IPS DF 6.9 (cell line): ENCODE measurements at places on chromosomes 11 and 22.

GRCh38 chr11:115922876-115923275, 418.7 kb upstream of the CADM1 start:
- no peak for DNase-seq

DNA sequence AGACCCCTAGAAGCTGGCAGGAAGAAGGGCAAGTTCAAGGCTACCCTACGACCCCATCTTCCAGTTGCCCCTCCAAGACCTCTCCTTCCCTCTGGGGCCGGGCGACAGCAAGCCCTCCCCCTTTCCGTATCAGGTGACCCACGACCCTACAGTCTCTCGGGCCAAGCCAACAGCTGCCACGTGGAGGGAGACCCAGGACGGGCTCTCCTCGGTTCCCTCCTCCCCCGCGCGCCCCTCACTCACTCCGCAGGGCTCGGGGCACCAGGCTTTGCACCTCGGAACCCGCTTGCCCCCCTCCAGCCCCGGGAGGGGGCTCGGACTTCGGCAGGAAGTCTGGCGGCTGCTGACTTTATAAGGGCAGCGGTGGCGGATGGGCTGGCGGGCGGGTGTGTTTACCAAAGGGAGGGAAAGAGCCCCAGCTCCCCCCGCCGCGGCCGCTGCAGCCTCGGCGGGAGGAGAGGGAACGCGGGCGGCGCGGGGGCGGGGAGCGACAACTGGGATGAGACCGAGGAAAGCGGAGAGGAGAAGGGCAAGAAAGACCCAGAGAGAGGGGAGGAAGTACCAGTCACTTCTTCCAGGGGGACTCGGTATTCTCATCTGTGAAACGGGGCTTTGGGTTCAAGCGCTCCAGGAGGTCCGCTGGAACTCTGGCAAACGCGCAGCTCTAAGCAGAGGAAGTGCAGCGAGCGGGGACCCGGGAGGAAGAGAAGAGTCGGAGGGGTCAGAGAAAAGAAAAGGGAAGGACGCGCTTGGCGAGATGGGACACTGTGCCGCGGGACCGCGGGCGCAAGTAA, 767 bp downstream of the SLC43A1 start:
- no peak for DNase-seq

DNA sequence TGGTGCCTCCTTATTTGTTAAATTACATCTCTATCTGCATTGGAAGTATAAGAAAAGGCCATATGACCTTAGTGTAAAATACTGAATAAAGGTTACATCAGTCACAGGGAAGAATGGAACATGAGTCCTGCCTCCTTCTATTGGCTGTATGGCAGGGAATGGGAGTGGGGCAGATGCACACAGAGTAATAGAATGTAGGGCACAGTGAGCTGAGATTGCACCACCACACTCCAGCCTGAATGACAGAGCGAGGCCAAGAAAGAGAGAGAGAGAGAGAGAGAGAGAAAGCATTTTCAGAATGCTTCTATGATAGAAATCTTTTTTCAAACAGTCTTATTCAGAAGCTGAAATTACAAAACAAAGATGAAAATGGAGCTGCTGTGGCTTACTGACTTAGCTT, 58.8 kb downstream of the SLN start:
- no peak for DNase-seq

DNA sequence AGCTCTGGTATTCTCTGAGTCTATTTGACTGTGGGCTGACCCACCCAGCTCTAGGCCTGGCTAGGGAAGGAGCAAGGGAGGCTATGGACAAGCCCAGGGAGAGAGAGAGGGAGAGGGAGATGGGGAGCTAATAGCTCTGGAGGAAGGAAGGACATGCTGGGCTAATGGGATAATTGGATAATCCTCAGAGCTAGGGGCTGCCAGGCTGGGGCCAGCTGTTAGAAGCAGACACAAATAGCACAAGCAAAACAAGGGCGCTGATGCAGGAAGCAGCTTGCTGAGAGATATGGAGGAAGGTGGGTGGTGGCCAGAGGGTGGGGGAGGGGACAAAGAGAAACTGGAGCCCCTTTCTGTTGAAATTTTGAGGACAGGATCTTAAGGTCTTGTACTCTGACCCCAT, 23.2 kb downstream of the ADORA2A start:
- DNase-seq, result no peak

DNA sequence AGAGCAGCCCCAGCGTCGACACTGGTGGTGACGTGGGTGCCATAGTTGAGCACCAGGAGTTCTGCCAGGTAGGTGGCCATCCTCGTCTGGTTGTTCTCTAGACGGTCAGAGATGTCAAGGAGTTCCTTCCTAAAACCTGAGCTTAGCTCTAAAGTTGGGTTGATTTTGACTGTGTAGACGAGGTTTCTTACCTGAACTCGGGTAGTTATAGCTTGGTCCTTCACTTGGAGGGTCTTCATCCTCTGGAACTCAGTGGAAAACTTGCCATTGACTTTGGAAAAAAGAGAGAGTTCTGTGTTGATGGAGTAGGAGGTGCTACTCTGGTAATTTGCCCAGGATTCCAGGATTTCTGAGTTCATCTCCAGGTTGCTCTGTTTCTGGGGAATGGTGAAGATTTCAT, 505 bp downstream of the MPEG1 start:
- no peak for DNase-seq

DNA sequence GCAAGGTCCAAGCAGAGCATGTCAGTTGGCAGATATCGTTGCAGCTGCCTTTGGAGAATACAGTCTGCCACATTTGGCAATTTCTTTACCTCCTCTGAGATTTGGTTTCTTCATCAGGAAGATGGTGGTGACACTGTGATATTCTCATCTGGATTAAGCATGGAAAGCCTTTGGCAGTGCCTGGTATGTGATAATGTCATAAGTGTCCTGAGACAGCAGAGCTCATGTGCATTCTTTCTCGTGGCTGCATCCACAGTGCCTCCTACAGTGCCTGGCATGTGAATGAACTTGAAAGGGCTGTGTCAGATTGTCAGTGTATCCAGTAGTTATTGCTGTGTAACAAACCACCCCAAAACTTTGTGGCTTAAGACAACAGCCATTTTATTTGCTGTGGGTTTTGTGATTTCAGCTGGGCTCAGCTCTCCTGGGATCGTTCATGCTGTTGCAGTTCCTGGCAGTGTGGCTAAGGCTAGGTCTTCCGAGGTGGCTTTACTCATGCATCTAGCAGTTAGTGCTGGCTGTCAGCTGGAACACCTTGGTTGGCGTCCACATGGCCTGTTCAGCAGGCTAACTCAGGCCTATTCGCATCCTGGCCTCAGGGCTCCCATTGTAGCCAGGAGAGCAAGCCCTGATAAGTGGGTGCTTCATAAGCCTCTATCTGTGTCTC, 35.7 kb upstream of the MICAL2 start:
- DNase-seq, result no peak

GRCh38 chr11:128555606-128556005, 31.8 kb downstream of the ETS1 start:
- DNase-seq, result no peak

DNA sequence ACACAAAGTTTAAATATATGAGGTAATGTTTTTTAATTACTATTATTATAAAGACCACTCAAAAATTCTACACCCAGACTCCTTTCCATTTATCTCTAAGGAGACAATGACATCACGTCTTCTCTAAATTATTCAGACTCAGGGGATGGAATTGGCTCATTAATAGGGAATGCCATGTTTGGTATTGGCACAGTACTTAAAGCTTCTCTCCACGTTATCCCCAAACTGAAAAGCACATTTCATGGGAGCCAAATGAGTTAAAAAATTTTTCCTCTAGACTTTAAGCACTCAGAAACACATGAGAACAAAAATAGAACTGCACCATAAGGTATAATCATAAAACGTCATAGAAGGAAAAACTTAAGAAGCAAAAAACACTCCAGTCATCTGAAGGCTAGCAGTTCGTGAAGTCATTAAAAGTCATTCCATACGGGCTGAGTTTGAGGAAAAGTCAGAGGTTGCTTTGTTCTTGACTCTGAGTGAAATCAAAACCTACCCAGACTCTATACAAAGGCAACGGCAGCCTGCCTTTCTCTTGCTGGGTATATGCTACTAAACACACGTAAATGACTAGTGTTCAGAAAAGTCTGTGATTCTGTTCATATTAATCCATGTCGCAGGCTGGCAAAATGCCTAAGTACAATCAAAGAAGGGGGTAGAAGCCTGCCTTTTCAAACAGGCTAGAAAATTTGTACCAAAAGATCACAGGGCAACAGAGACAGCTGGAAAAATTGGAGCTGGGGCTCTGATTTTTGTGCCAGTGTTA, 8.7 kb upstream of the MPPED2 start:
- DNase-seq, result no peak

GRCh38 chr11:60367009-60367408, 11.3 kb upstream of the MS4A7 start:
- DNase-seq, result no peak

DNA sequence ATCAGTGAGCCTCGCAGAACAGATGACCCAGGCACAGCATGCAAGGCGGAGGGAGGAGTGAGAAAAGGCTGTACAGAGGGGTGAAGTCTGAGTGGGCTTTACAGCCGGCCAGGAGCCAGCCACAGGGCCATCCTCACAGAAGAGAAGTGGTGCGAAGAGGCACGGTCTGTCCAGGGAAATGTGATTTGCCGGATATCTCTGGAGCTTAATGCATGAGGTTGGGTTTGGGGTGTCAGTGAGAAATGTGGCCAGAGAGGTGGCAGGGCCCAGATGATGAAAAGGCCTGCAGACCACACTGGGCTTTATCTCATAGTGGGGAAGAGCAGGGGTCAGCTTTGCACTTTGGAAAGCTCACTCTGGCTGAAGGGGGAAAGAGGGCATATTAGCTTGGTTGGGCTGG, 255.2 kb downstream of the BUD13 start:
- no peak for DNase-seq

- no peak for DNase-seq
Observed at GRCh38 chr22:24088816-24089215, 77.7 kb downstream of the CABIN1 start.

DNA sequence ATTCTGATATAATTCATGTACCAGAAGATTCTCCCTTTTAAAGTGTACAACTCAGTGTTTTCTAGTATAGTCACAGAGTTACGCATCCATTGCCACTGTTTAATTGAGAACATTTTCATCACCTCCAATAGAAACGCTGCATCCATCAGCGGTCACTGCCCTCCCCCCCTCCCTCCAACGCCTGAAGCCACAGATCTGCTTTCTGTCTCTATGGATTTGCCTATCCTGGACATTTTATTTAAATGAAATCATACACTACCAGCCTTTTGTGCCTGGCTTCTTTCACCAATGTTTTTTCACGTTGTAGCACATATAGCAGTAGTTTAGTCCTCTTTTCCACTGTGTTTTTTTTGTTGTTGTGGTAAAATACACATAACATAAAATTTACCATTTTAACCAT, 22.8 kb downstream of the TCP11L1 start:
- DNase-seq, result no peak

DNA sequence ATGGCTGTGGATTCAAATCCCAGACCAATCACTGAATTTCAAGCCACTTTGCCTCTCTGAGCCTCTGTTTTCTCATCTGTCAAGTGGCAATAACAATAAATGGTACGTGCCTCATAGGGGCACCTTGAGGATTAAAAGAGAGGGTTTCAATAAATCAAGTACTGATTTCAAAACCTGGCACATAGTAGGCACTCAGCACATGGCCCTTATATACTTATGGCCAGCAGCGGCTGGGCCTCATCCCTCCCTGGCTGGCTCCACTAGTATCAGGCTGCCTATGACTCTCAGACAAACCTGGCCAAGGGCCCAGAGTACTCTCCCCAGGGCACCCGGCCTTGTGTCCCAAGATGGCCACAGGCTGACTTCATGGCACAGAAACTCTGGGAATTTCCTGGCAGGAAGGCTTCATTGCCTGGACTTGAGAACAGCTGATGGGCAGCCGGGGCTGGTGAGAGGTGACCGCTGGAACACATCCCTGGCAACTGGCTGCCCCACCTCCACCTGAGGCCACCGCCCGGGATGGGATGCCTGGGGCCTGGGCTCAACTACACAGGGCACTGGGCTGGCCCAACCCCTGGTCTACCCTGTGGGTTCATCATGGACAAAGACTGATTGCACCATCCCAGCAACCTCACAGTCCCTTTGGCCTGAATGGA, 3.4 kb downstream of the FADS3 start:
- no peak for DNase-seq

DNA sequence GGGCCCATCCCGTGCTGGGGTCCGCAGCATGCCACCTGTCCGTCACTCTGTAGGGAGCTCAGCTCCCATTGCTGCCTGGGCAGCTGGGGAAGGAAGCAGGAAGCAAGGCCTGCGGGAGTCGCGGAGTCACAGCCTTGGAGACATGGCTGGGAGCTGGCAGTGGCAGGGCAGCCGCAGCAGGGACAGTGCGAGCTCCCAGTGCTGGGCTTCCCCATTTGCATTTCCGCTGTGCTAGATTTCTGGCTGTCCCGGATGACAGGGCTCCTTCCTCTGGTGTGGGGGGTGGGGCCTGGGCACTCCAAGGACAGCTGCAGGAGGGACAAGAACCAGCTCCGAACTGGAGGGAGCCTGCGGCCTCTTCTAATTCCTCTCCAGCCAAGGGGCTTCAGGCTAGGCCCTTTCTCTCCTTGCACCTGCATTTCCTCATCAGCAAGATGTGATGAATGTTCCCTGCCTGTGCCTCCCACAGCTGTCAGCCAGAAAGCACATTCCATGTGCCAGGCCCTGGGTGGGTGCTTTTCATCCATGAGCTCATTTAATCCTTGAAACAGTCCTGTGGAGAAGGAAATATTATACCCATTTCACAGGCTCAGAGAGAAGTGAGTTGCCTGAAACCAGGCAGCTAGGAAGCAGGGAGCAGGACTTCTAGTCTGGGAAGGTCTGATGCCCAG, 48.0 kb downstream of the MYO7A start:
- DNase-seq, result no peak

GRCh38 chr11:10678101-10678500, 15.5 kb downstream of the IRAG1 start:
- no peak for DNase-seq

DNA sequence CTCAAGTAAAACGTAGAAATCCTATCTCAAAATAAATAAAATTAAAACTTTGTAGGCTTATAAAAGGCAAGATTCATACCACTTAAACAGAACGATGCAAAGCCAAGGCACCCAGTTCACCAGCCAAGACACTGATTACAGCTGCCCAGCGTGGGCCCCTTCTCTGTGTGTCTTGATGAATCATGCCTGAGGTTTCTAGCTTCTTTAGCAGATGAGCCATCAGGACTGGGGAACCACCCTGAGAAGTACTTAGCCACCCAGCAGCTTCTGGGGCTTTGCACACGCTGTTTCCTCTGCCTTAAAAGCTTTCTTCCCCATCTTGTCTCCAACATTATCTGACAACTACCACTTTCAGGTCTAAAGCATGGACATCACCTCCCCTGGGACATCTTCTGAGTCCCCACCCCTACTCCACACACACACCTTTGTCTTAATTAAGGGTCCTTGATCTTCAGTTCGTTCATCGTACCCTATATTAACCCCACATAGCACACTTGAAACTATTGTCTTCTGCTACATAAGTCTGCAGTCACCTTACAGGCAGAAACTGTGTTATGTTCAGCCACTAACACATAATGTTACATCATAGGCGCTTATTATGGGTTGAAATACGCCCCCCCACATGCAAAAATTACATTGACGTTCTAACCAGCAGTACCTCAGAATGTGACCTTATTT, 8.7 kb upstream of the LAYN start:
- no peak for DNase-seq

- DNase-seq, result no peak
Observed at GRCh38 chr22:37469416-37470086, 16.6 kb downstream of the MFNG start.
